Fibroblast of skin of back (primary cell): ENCODE measurements at places on chromosomes 7 and 10.

DNA sequence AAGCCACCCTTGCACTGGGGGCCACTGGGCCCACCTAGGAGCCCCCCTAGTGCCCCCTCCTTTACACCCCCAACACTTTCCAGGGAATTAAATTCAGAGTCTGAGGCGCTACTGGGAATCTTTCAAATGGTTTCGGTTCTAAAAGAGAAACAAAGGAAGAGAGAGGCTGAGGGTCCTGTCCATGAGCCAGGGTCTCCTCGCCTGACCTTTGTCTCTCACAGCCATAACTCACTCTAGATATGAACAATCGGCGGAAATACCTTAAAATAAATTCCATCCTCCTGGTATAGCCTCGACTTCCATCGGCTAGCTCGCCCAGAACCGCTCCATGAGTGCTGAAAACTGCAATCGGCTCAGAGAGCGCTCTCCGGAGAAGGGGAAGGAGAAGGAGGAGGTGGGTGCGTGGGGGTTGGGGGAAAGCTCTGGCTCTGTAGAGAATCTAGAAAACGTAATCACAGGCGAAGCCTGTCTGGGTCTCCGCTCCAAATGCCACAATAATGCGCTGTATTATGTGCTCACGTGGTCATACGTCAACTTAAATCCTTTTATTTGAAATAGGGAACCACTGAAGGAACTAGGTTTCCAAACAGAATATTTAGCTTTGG, 12.6 kb downstream of the HOXA4 start:
- DNase-seq, result no peak

- no peak for DNase-seq
These were observed 60.6 kb downstream of the C1GALT1 start for GRCh38 chr7:7242899-7243298.

DNA sequence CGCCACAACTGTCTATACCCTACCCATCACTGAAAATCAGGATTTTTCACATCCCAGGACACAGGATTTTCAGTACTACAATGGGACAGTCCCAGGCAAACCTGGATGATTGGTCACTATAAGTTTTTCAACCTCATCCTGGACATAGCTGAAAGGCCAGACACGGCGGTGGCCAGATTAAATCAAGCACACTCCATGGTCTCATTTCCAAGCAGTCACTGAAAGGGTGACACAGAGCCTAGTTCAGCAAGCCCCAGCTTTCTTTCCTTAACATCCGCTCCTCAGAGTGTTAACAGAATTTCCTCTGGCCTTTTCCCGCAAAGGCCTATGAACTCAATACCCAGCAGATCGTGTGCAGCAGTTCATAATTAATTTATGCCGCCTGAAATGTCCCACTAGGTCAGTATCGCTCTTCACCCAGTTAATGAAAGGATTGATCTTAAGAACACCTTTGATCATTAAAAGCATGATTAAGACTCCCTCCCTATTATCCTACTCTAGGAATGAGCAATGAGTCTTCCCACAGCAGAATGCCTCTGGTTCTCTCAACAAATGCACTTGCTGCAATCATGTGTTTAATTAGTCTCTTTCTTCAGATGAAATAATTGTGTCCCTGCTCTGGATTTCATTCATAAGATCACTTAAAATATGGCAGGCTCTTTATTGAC, 104.0 kb upstream of the NANOS1 start:
- DNase-seq, result no peak

DNA sequence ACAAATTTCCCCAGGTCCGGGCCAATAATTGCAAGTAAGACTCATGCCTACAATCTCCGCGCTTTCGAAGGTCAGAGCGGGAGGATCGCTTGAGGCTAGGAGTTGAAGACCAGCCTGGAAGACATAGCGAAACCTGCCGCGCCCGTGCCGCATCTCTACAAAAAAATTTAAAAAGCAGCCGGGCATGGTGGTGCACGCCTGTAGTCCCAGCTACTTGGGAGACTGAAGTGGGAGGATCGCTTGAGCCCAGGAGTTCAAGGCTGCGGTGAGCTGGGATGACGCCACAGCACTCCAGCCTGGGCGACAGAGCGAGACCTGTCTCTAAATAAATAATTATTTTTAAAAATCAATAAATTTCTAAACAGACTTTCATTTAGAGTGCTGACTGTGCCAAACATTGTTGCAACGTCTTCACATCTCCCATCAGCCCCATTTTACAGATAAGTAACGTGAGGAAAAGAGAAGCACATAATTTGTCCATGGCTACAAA, 494 bp upstream of the CFAP43 start:
- DNase-seq, result no peak

- DNase-seq, result no peak
These were observed 129.8 kb upstream of the FERD3L start for GRCh38 chr7:19275000-19275399.
